NCI-H2227 treated with DMSO at 0.1 percent for 48 hours (cell line): ENCODE measurements at places on chromosomes 13 and 19.

GRCh38 chr19:46920362-46920761 lies 59.6 kb downstream of the ARHGAP35 start:
- no peak for DNase-seq

- peak; percentile 8 for DNase-seq
Measured at GRCh38 chr13:67069117-67069767, 160.9 kb downstream of the PCDH9 start.

GRCh38 chr13:99383946-99384345 lies 76.7 kb upstream of the GPR183 start:
- no peak for DNase-seq

DNA sequence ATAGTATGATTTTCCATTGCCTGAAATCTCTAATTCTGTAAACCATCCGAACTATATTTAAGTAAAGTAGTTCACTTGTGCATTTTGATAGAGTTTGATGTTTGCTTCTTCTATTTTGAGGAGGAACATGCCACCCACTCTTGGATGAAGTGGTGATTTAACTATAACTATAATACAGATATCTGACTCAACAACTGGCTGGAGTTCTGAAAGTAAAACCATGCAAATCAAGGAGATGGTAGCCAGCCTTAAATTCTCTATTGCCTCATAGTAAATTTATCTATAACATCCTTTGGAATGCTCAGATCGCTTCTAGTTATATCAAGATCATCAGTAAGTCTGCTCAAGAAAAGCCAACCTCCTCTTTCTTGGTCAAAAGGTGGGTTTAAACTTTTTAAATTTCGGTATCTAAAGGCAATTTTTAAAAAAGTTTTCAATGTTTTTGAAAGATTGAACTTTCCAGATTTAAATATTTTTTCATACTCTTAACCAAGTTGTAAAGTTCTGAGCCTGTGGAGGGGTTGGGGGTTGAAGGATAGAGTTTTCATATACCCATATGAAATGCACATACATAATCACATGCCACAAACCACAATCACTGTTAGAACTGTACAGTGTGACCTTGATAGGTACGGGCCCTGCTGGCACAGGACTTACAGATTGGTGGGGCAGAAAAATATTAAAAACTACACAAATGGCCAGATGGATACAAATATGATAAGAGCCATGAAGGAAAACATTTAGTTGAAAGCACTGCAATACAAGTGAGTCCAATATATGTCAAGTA lies 90.5 kb upstream of the RFC3 start:
- DNase-seq = no peak

- no peak for DNase-seq
Measured at GRCh38 chr13:46620029-46620428, 67.1 kb downstream of the LRCH1 start.

GRCh38 chr13:20360041-20360491 lies 127.9 kb upstream of the GJB6 start:
- DNase-seq = no peak
